ENCODE measurements at places on chromosomes 7 and 10.

- no peak for DNase-seq
Observed at GRCh38 chr7:66348531-66348930, 143.4 kb downstream of the TPST1 start.

GRCh38 chr10:86663046-86663345 is 5.3 kb upstream of the LDB3 start:
- no peak for DNase-seq

GRCh38 chr10:71304914-71305313 is 14.1 kb upstream of the SLC29A3 start:
- DNase-seq = no peak

- no peak for DNase-seq
Observed at GRCh38 chr7:12229046-12229445, 18.0 kb downstream of the TMEM106B start.

GRCh38 chr7:28700790-28701203 is 257.3 kb downstream of the TRIL start:
- no peak for DNase-seq

- DNase-seq = no peak
Observed at GRCh38 chr10:90621577-90621976, 236.3 kb downstream of the HTR7 start.

DNA sequence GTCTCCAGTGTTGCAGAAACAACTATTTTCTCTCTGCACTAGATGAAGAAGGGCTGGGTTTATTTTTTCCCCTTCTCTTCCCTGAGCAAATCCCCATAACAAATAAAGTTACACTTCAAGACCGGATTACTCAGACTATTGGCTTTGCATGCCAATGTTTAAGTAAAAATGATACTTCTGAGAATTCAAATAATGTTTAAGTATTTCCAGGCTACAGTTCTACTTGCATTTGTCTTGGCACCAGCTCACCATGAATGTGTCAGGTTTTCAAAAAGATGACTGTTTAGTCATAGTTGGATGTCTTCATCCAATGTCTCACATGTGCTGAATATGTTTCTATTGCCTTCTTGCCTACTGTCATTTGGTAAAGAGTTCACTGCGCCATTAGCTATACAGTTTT is 912.6 kb downstream of the GATA3 start:
- DNase-seq = no peak
